ENCODE measurements at places on chromosomes 5 and 9. TPM values are rescaled to one million over a fixed set of nuclear protein-coding genes. Genes with fewer than 3 reads are reported as not detected.

GRCh38 chr9:107155244-107155817 is 127.7 kb upstream of the RAD23B start:
- DNase-seq, result no peak

DNA sequence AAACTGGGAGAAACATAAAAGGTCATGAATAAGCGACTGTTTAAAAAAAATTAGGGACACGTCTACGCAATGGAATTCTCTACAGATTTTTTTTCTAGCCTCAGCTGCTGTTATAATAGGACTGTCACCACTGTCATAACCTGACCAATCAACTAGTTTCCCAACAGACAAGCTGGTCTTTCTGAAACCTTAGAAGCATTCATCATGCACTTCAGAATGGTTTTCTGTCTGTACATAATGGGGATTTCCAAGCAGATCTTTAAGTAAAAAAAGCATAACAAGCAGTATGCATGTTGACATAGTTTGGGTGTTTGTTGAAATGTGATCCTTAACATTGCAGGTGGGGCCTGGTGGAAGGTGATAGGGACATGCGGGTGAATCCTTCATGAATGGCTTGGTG is 58.3 kb upstream of the SEMA6A start:
- no peak for DNase-seq

DNA sequence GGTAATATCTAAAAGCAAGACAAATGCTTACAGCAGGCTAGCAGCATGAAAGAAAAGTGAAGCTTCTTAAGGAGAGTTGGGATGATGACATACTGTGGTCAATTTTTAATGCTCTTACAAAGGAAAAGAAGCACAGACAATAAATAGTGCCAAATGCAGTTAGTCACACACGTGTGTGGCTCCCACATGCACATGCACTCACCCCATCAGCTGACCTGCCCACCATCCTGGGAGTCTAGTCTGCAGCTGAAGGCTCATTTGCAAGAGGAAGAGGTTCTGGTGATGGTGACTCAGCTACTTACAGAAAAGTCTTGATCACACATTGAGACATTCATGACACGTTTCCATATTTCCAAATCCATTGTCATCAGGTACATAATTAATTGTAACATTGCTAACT is 129.3 kb downstream of the MRPL36 start:
- DNase-seq, result no peak

DNA sequence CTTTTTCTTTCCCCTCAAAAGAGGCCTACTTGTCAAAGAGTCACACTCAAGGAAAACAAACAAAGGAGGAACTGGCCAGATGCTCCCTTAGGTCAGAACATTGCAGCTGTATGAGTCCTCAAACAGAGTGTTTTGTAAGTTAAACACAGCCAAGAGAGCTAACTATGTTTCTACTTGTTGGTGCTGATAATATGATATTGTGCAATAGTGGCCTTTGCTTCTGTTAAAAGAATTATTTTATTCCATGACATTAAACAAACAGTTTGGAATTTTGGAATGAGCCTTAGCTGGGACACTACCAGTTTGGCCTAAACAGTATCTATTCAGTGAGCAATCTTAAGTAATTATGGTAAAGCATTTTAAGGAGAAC is 56.0 kb upstream of the TPD52L3 start:
- no peak for DNase-seq

GRCh38 chr5:42163083-42163482 is 238.0 kb downstream of the FBXO4 start:
- DNase-seq, result no peak

DNA sequence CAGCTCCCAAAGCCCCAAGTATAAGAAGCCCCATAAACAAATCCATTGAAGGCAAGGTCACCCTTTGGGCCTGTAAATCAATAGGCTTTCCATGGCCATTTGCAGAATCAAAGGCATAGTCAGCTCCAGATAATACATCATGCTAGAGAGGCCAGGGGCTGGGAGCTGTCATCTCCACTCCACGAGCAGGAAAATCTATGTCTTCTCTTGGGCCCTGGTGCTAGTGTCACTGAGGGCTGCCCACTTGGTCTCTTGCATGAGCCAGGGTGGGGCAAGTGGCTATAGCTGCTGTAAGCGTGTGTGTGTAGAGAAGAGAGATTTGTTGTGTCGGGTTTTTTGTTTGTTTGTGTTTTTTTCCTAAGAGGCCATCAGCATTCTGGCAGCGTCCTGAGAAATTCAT is 90.0 kb upstream of the ZNF618 start:
- DNase-seq, result no peak

LCN2 gene
- total RNA-seq, result not detected

GRPEL2 gene
- 32.2 TPM for total RNA-seq
